ENCODE measurements at places on chromosomes 7 and 10.

DNA sequence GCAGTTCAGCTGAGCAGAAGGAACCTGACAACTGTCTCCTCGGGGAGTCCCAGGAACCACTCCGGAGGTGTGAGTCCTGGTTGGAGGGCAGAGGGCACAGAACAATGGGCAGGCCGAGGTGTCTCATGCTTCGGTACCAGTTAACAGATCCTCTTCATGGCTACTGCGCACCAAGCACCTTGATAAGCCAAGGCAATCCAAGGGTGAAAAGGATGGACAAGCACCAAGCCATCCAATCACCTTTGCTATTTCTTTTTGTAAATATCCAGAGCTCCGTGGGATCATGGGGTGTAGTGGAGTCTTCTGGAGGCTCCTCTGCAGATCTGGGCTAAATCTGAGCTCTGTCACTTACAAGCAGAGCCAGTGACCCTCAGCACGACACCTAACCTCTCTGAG lies 233.5 kb downstream of the WDR11 start:
- DNase-seq: no peak

DNA sequence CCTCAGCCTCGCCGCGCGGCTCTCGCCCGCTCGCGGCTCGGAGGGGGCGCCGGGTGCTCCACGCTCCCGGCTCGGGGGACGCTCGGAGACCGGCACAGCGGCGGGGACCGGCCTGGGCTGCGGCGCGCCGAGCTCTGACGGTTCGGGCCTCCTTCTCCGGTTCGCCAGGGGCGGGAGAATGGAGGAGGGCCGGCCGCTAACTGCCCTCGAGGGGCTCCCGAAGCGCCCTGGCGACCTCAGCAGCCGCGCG lies 232 bp upstream of the GRID1 start:
- no peak for DNase-seq

DNA sequence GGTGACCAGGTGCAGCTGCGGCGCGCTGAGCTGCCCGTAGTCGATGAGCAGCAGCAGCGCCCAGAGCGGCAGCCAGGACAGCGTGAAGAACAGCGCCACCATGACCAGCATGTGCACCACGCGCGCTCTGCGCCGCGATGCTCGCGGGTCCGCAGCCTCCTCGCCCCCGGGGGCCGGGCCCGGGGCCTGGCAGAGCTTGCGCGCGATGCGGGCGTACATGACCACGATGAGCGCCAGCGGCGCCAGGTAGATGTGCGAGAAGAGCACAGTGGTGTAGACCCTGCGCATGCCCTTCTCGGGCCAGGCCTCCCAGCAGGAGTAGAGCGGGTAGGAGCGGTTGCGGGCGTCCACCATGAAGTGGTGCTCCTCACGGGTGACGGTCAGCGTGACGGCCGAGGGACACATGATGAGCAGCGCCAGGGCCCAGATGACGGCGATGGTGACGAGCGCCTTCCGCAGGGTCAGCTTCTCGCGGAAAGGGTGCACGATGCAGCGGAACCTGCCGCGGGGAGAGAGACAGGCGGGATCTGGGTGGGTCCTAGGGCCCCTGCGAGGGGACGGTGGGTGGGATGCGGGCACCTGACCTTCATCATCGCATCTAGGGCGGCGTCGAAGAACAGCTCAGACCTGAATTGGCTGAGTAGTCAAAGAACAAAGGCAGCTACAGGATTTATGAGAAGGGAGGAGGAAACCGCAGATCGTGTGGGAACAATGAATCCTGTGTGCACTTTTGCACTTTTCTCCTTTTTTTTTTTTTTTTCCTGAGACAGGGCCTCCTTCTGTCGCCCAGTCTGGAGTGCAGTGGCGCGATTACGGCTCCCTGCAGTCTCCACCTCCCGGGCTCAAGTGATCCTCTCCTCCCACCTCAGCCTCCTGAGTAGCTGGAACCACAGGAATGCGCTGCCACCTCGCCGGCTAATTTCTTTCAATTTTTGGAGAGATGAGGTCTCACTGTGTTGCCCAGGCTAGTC lies 22.4 kb upstream of the PPA1 start:
- peak; percentile 99 for DNase-seq

DNA sequence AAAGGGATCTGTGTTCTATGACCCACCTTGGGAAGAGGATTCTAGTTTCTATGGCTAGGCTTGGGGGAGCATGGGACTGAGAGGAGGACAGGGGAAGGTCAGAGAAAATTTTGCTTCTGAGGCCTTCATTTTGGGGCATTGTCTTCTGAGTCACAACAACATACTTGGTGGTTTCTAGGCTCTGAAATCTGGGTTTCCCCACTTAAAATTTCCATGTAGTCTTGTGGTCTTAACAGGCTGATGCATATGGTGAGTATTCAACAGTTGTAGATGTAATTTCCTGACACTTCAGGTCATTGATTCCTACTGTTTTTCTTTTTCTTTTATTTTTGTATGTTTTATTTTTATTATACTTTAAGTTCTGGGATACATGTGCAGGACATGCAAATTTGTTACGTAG lies 88.5 kb downstream of the ANKRD7 start:
- DNase-seq: no peak

GRCh38 chr10:116444527-116445142 lies 17.0 kb downstream of the PNLIPRP3 start:
- DNase-seq: peak; percentile 36
